ENCODE measurements at places on chromosomes 2 and 18. TPM values are rescaled to one million over a fixed set of nuclear protein-coding genes. Genes with fewer than 3 reads are reported as not detected.

DNA sequence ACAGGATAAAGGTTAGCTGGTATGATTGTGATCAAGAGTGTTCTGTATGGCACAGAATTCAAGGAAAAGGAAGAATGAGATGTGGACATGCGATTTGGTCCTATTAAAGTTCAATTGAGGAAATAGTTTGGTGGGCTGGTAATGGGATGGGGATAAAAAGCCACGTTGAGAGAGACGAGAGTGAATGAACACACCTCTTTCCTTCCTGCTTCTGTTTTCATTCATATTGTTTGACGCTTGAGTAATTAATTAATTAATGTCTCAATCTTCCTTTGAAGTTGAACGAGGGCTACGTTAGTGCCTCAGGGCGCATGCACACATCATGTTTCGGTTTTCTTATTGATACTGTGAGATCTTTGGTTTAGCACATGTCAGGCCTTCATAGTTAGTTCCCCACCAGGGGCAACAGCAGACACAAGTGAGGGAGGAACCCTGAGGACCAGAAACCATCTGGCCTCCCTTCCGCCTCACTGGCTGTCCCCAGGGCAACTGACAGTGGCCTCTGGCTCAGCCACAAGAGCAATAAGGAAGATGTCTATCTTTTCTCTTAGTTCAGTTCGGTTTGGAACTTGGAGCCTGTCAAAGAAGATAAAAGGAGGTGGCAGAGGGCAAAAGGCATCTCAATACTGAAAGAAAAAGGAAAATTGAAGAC is 116.0 kb downstream of the LIPG start:
- DNase-seq, result no peak

- no peak for DNase-seq
Measured at GRCh38 chr18:32621034-32621433, 150.4 kb upstream of the GAREM1 start.

GRCh38 chr18:8705961-8706790 is 820 bp downstream of the MTCL1 start:
- DNase-seq, result no peak

DNA sequence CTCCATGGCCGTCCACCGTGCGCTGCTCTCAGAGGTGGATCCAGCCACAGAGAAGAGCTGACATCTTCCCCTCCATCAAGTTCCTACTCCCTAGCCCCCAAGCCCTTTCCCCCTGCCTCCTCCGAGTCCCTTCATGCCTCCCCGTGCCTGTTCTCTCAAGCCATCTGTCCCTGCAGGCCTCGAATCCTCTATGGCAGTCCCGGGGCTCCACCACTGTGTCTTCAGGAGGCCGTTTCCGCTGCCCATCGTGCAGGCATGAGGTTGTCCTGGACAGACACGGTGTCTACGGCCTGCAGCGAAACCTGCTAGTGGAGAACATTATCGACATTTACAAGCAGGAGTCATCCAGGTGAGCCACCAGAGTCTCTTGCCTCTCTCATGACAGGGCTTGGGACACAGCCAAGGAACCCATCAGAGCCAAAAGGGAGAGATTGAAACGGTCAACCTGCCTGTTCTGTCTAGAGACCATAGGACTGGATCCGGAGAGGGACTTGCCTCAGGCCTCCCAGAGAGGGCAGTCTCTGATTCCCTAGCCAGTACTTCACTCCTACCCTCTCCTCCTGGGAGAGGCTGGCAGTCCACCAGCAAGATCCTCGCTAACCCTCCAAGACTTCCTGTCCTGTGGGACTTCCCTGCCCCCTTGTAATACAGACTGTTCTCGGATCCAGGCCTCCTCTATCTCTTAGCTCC is 9.7 kb downstream of the UCN start:
- no peak for DNase-seq

DNA sequence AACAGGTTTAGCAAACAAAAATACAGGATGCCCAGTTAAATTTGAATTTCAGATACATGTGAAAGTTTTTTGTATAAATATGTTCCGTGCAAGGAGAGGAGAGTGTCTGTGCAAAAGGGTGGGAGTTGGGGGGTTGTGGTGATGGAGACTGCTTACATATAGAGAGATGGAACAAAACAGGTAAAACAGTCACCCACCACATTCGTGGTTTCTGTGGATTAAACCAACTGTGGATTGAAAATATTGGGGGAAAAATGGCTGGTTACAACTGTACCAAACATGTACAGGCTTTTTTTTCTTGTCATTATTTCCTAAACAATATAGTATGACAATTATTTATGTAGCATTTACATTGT is 245.7 kb downstream of the TNS1 start:
- no peak for DNase-seq

DNA sequence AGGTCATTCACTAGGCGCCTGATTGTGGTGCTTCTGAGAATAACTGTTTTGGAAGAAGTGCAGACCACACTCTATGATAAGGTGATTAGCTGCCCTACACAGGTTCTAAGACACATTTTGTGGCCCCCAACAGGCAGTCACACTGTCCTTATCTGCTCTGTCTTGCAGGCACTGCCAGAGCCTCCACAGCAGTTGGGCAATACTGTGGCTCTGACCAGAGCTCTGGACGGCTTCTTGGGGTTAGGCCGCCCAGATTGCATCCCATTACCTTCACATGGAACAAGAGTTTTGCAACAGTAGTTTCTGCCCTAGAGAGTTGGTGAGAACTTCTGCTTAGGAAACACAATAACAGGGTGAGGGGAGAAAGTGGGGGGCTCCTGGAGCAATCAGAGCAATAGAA is 22.7 kb downstream of the RUFY4 start:
- no peak for DNase-seq

DNA sequence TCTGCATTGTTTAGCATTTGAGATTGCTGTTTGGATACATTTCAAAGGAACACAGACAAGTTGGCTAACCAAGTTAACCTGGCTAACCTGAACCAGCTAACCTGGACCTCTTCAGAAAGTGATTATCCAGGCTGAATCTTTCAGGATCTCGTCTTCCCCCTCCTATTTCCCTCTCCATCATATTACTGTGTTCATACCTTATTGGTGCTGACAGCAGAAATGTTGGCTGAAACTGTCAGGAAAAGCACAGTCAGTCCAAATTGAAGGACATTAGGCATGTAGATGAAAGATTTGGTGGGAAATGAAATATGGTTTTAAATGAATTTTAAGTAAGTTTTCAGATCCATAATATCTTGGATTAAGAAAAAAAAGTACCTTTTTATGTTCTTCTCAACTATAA is 92.5 kb upstream of the NEUROD1 start:
- no peak for DNase-seq

- no peak for DNase-seq
Measured at GRCh38 chr2:30046396-30046795, 100.4 kb upstream of the YPEL5 start.

GRCh38 chr2:69278366-69278765 is 108.7 kb downstream of the GFPT1 start:
- DNase-seq, result no peak

DNA sequence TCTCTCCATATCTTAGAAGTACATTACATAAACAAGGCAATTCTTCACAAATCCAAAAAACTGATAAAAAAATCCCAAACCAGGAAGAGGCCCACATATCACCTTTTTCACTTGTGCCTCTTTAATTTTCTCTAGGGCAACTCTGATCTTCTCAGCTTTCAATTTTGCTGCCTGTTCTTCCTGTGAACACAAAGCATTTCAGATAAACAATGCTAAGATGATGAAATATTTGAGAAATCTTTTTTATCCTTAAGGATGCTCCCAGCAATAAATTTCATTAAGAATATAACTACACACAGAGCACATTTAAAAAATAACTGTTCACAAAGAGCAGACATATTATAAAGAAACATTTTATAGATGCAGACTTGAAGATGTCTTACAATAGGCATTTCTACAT is 73.4 kb downstream of the RAPH1 start:
- no peak for DNase-seq

GRCh38 chr18:51340332-51340731 is 142.9 kb upstream of the MEX3C start:
- no peak for DNase-seq

SERPINB10 gene
- 8.4 TPM for total RNA-seq

HOXD8 gene
- not detected for total RNA-seq

DNAJC5G gene
- total RNA-seq, result not detected

BOLL gene
- total RNA-seq, result not detected
